ENCODE measurements at places on chromosomes 5 and 9.

- DNase-seq = peak; percentile 28
Measured at GRCh38 chr5:40733879-40734563, 21.7 kb downstream of the TTC33 start.

DNA sequence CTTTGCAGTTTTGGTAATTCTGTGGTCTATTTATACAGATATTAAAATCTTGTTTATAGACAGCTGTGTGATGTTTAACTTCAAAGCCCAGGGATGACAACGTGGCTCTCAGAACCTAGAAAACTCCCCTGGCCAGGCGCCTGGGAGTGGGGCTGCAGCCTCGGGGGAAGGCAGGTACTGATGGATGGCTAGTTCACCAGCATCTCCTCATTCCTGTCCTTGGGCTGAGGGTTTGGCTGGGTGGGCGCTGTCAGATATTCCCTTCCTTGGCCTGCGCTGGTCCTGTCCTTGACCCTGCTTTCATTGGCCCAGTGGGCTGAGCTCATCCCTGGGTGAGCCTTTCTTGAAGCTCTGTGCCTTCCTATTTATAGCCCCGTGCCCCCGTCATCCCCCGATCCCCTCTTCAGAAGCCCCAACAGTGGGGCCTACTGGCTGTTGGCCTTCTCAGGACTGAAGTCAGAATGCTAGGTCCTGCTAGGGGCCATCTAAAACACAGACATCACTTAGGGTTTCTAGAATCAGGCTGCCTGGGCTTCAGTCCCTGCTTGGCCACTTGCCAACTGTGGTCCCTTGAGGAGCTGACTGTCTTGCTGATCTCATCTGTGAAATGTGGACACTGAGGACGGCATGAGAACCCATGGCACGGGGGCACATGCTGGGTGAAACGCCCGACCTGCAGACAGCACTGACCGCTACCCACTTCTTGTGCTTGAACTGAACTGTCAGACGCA is 20.9 kb downstream of the SH3GLB2 start:
- DNase-seq = no peak

- no peak for DNase-seq
Measured at GRCh38 chr9:29213417-29214153, 1640.3 kb upstream of the C9orf72 start.

DNA sequence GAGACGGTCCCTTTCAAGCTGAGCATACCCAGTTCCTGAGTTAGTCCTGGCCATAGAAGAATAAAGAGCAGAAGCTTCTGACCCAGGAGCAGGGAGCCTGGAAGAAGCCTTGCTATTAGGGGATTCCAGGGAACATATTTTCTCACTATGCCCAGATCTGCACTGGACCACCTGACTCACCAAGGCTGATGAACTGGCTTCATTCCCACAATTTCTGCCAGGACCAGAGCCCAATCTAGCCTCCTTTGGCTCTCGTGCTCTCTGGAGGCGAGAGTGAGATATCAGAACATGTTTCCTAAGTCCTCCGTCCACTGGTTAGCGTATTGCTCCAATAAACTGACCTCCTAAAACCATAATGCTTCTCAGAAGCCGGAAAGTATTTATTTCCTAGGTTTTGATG is 9.9 kb downstream of the GABBR2 start:
- DNase-seq = no peak

DNA sequence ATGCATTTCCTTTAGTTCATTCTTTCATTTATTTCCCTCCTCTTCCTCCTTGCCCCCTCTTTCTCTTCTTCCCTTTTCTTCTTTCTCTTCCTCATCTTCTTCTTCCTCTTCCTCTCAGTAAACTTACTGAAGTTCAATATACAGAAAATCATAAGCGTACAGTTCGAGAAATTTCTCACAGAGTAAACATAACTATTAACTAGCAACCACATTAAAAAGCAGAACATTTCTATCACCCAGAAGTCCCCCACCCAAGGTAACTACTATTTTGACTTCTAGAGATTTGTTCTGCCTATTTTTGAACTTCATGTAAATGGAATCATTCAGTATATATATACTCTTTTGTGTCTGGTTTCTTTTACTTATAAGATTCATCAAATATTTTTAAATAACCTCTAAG is 48.2 kb downstream of the TNFAIP8 start:
- DNase-seq = no peak

DNA sequence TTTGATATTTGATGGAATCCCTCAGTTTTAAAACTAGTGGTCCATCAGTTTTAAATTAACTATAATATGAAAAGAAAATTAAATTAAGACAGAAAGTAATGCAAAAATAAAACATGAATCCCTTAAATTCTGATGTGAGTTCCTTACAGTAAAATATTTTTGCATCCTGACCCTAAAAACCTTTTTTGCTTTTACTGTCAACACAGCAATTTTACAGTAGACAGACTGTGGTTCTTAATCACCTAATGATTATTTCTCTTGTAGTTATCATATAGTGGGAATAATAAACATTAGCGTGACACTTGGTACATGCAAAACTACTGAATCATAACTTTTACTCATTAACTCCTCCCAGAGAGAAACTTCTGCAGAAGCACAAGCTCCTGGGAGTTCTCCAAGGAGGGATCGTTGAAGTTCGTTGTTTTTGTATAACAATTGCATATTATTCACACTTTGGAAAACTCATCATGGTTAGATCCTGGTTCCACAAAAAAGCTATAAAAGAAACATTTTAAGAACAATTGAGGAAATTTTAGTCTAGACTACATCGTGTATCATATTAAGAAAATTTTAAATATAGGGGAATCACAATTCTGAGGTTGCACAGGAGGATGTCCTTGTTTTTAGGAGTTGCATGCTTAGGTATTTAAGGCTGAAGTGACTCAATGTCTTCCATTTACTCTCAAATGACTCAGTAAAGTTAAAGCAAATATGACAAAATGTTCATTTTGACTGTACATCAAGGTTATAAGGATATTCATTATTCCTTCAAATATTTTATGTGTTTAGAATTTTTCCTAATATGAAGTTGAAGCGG is 88.2 kb upstream of the NIPAL4 start:
- DNase-seq = peak; percentile 42

GRCh38 chr9:78030296-78030552 is 1.4 kb downstream of the GNAQ start:
- no peak for DNase-seq

DNA sequence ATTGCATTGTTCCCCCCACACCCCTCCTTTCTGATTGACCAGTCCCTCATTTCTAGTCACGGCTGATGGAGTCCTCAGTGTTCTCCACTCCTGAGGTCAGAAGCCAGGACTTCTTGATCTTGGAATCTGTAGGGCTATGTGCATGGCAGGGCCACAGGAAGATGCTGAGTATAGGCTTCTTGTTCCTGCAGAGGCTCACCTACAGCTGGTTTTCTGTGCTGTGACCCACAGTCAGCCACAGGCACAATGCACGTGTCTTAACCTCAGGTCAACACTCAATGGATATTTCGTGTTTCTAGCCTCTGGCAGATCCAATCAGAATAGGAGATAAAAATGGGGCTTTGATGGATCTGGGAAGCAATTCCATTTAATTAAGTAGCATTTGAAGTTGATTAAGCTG is 14.3 kb upstream of the CXCL14 start:
- no peak for DNase-seq

- DNase-seq = no peak
Measured at GRCh38 chr9:134961331-134962064, 43.8 kb upstream of the FCN1 start.

DNA sequence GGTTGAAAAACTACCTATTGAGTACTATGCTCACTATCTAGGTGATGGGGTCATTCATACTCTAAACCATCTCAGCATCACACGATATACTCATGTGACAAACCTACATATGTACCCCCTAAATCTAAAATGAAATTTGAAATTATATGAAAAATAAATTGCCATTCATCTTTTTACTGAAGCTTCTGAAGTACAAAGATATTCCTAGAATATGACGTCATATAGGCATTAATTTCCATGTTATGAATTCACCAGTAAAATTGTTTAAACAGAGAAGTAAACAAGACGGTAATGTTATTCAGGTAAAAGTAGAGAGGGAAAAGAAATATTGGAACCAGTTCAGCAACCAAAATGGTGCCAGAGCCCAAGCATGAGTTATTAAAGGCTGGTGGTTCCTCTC is 173.0 kb downstream of the MRPS30 start:
- no peak for DNase-seq

DNA sequence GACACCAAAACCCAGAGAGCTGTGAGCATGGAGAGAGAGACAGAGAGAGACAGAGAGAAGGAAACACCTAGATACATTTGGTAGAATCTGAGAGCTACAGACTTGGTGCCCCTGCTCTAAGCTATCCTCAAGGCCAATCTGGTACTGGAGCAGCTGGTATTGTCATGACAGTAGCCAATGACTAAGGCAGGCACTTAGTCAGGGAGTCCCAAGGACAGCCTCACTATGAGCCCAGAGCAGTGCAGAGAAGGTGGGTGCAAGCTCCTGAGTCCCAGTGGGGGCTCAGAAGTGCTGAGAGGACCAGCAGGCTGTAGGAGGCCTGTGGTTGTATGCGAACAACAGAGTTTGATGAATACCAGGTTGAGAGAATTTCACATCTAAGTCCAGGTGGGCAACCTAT is 300.4 kb upstream of the ZNF608 start:
- DNase-seq = no peak

DNA sequence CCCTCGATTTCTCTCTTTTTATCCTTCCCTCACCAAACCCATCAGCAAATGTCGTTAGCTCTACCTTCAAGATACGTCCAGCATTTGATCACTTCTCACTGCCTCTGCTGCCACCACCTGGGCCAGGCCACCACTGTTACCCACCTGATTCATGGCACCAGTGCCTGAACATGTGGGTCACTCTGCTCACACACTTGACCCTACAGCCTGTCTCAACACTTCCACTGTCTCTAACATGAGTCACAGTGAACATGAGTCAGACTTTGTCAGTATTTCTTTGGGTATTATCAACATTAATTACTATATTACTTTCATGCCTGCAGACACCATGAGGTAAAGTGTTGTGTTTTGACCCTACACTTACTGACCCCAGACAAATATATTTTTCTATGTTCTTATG is 19.6 kb downstream of the SLC24A2 start:
- DNase-seq = no peak

DNA sequence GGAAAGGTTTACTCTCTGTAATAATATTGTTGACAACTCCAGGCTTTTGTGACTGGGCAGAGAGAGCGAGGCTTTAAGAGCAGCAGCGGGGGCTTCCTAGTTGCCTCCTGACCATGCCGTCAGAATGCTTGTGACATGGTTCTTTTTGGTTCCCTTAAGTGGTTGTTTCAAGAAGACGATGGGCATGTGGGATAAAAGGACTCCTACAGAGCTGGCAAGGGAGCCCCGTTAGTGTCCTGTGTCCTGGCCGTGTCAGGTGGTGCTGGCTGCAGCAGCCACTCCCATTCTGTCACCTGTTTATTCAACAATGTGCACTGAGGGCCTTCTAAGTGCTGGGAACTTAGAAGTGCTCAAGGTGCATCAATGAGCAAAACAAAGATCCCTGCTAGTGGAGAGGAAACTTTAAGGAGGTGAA is 19.7 kb downstream of the LCP2 start:
- DNase-seq = no peak

GRCh38 chr9:96086936-96087571 is 211.6 kb downstream of the ERCC6L2 start:
- no peak for DNase-seq

Data from choroid plexus epithelial cell (primary cell).